Left lobe of liver (tissue), 2 donors: ENCODE measurements at places on chromosomes 5 and 9. TPM values are rescaled to one million over a fixed set of nuclear protein-coding genes. Genes with fewer than 3 reads are reported as not detected.

DNA sequence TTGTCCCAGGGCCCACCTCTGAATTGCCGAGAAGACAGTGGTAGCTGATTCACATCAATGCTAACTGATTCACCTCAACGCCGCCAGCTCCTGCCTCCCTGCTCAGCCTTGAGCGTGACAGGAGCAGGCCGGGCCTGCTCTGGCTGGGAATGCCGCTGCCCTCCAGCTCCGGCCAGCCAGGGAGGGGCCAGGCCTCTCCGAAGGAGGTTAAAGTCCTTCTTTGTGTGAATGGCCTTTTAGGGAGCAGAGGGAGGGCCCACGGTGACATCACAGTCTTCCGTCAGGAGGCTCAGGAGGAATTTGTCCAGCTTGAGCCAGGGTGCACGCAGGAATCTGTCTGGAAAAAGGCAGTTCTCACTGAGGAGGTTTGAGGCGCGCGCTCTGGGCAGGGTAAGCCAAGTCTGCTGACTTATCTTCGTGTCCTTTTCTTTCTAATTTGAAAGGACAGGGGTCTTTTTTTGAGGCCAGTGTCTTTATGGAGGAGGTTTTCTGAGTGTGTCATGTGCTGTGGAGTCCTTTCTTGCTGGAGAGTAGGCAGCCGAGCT is 82.7 kb downstream of the C9orf152 start:
- DNase-seq = peak; percentile 89

DNA sequence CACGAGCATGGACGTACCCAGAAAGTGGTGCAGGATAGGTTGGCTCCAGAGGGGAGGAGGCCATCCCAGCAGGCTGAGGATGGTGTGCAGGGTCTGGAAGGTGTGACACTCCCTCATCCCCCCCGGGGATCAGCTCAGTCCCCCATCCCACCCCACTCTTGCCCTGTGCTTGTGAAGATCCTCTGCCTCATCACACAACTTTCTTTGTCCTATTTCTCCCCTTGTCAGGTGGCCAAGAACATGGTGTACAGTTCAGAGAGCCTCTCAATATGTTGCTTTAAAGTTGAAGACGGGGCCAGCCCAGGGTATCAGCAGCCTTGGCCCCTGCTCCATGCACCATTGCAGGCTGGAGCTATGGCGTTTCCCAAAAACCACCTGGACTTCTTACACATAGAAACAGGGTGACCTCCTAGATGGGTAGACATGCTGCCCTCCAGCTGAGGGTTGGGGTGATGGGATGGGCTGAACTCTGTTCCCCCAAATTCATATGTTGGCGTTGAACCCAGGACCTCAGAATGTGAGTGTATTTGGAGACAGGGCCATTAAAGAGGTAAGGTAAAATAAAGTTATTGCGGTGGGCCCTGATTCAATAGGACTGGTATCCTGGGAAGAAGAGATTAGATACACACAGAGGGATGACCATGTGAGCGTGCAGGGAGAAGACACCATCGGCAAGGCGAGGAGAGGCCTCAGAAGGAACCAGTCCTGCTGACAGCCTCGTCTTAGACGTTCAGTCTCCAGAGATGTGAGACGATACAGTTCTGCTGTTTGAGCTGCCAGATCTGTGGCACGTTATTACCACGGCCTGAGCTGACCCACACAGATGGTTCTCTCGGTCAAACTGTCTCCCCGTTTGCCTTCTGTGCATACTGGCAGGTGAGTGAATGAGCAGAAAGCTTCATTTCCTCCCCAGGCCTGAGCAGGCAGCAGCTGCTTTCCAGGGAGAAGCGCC is 272.5 kb downstream of the GADD45G start:
- peak; percentile 37 for DNase-seq

Gene ORM2
- 4,103 TPM for total RNA-seq

GRCh38 chr5:137405393-137405792 is 93.7 kb downstream of the SPOCK1 start:
- DNase-seq = no peak

Gene UNC13B
- 21.4 TPM for total RNA-seq

DNA sequence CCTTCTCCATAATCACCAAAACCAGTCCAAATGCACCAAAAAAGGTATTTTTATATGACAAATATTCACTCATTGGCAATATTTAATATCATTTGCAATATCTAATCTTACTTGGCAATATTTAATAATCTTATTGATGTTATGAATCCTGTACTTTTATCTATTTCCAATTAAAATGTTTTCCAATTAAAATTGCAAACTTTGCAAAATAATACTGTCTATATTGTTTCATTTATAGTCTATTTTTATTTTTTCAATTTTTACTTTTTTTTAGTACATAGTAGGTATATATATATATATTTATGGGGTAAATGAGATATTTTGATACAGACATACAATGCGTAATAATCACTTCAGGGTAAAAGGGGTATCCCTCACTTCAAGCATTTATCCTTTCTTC is 109.9 kb downstream of the AGTPBP1 start:
- DNase-seq = no peak

Gene COL5A1
- 2.8 TPM for total RNA-seq

DNA sequence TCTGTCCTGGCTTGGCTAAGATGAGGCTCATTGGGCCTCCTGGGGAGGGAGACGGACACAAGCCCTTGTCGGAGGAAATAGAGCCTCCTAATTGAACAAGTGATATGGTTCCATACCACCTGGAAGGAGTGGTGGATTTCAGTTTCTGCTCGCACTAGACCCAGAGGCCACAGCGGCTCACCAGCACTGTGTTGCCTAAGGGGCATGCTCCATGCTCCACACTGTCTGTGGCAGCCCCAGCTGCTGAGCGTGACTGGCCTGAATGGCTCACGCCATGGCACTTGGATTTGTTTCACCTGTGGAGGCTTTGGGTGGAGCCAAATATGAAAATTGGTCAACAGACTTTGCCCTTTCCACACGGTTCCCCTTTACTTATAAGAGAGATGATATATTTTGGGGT is 181.1 kb downstream of the HSPA4 start:
- no peak for DNase-seq

DNA sequence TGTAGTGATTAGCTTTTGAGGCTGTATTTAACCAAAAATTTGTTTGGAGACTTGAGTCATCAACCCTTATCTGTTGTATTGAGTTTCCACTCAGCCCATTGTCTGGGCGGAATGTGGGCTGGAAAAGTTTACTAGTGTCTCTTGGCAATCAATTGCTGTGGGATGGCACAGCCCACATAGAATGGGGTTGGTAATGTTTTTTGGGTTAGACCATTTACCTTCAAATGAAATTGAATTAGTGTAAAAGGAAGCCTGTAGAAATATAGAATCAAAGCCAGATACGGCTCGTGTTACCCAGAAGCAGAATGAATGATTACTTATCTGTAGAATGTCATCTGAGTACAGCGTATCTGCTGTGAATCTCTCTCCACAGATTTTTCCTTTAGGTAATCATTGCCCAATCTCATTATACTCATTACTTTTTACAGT is 142.9 kb downstream of the AOPEP start:
- no peak for DNase-seq

Gene SOX30
- total RNA-seq = not detected

DNA sequence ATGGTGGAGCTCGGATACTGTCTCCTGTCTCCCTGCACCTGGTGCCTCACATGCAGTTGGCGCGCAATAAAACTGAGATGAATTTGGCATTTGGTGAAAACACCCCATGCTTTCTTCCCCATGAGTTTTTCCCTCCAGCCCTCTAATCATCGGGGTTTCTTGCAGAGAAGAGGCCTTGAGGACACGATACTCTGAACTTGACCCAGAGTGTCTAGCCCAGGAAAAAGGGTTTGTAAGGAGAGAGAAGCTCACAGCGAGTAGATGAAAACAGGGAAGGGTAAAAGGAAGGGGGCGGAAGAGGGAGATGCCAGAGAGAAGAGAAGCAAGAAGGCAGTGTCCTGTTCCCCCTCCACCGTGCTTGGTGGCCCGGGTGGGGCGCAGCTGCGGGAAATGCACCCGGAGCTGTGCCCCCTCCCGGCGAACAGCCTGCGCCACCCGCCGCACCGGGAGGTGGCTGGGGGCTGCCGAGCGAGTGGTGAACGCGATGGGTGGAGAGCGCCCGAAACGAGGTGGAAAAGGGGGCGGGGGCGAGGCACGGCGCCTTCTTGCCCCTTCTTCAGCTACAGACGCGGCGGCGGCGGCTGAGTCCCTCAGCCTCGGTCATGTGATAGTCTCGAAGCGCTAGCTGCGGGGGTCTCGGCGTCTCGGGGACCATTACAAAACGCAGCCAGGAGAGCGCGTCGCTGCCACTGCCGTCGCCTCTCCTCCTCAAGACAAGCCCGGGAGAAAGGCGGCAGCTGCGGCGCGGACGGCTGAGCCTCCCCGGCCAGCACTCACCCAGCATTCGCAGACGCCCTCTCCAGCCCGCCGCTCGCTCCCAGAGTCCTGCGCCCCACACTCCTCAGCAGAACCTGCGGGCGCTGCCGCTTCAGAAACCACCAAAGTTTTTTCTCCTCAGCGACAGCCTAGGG is 1.1 kb upstream of the FOXB2 start:
- no peak for DNase-seq

Gene NMUR2
- not detected for total RNA-seq

DNA sequence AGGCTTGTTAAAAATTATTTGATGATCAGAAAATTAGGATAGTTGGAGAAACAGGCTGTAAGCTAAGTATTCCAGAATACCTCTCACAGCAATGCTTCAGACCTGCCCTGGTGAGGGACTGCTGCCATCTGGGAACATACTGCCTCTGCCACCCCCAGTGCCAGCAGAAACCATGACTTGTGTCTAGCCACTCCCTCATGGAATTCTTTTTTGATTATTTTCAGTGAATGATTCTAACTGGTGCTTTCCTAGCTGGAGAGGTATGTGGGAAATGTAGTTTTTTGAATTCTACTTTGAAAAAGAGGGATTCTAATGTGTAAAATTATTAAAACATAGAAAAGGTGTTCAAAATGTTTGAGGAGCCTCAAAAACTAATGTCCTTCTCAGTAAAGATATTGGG is 126.3 kb downstream of the HMHB1 start:
- DNase-seq = no peak
